Smooth muscle cell of trachea (primary cell): ENCODE measurements at places on chromosomes 5 and 9. TPM values are rescaled to one million over a fixed set of nuclear protein-coding genes. Genes with fewer than 3 reads are reported as not detected.

TCF7 gene
- 5.1 and 7.1 TPM in 2 replicates for total RNA-seq

NTRK2 gene
- 0.15 and 0.17 TPM in 2 replicates for total RNA-seq

SLC6A7 gene
- total RNA-seq, result not detected in 2 replicates

FBN2 gene
- 12.1 and 78.2 TPM in 2 replicates for total RNA-seq

CD74 gene
- 0.44 and 7.8 TPM in 2 replicates for total RNA-seq

PCDHA1 gene
- under 0.01 TPM in 1 of 2 replicates, not detected in the other for total RNA-seq

SGCD gene
- 12.2 and 22.0 TPM in 2 replicates for total RNA-seq

LECT2 gene
- total RNA-seq, result not detected in 2 replicates

SLC34A1 gene
- not detected in 2 replicates for total RNA-seq

CCL21 gene
- total RNA-seq, result not detected in 2 replicates

APBA1 gene
- 14.7 and 21.0 TPM in 2 replicates for total RNA-seq

GFRA3 gene
- not detected in 2 replicates for total RNA-seq

QRFP gene
- not detected in 2 replicates for total RNA-seq

ZNF454 gene
- total RNA-seq, result 1.6 and 2.5 TPM in 2 replicates

ZNF346 gene
- total RNA-seq, result 17.2 and 17.9 TPM in 2 replicates

ATOX1 gene
- 85.2 and 99.6 TPM in 2 replicates for total RNA-seq

FOXD4 gene
- 0.17 TPM in 1 of 2 replicates, not detected in the other for total RNA-seq

PCDHGB5 gene
- total RNA-seq, result 27.9 and 40.4 TPM in 2 replicates

SAXO1 gene
- under 0.01 and 0.17 TPM in 2 replicates for total RNA-seq

SEMA5A gene
- 11.7 and 12.5 TPM in 2 replicates for total RNA-seq

CHSY3 gene
- total RNA-seq, result 1.7 and 2.0 TPM in 2 replicates

TAF11L12 gene
- not detected in 2 replicates for total RNA-seq

PIP5K1B gene
- not detected in 2 replicates for total RNA-seq

ZFP2 gene
- 1.6 and 1.8 TPM in 2 replicates for total RNA-seq

SHOC1 gene
- under 0.01 and 0.17 TPM in 2 replicates for total RNA-seq

NUTM2F gene
- total RNA-seq, result not detected in 2 replicates

LCN9 gene
- not detected in 2 replicates for total RNA-seq

IL33 gene
- total RNA-seq, result 19.6 and 44.5 TPM in 2 replicates

KCNN2 gene
- 0.44 TPM in 1 of 2 replicates, not detected in the other for total RNA-seq

TMEFF1 gene
- total RNA-seq, result 2.9 and 5.1 TPM in 2 replicates

PCSK1 gene
- 0.15 and 0.17 TPM in 2 replicates for total RNA-seq

PCDHB15 gene
- total RNA-seq, result under 0.01 and 0.66 TPM in 2 replicates

USP20 gene
- 15.1 and 17.0 TPM in 2 replicates for total RNA-seq

CYLC2 gene
- not detected in 2 replicates for total RNA-seq

RBM22 gene
- total RNA-seq, result 22.8 and 24.1 TPM in 2 replicates

LCP2 gene
- total RNA-seq, result not detected in 2 replicates

GFI1B gene
- total RNA-seq, result 0.17 TPM in 1 of 2 replicates, not detected in the other

HOMER1 gene
- total RNA-seq, result 3.8 and 6.1 TPM in 2 replicates

PDE6A gene
- total RNA-seq, result not detected in 2 replicates

GRIA1 gene
- under 0.01 and 0.50 TPM in 2 replicates for total RNA-seq

BRD8 gene
- total RNA-seq, result 35.7 and 60.1 TPM in 2 replicates

PCDHGA7 gene
- total RNA-seq, result 5.4 and 8.4 TPM in 2 replicates

FAM221B gene
- total RNA-seq, result not detected in 2 replicates

GRAMD2B gene
- total RNA-seq, result 9.5 and 10.6 TPM in 2 replicates

UBTD2 gene
- total RNA-seq, result 23.2 and 25.5 TPM in 2 replicates

CMBL gene
- total RNA-seq, result 12.8 and 24.0 TPM in 2 replicates

FRRS1L gene
- total RNA-seq, result under 0.01 and 0.50 TPM in 2 replicates

C9 gene
- under 0.01 TPM in 1 of 2 replicates, not detected in the other for total RNA-seq

VPS13A gene
- 34.1 and 50.9 TPM in 2 replicates for total RNA-seq

NOXA1 gene
- 0.73 and 1.7 TPM in 2 replicates for total RNA-seq

SPINK7 gene
- not detected in 2 replicates for total RNA-seq

TMEM171 gene
- 0.87 and 1.8 TPM in 2 replicates for total RNA-seq

CCDC187 gene
- total RNA-seq, result under 0.01 and 0.17 TPM in 2 replicates

FAT2 gene
- total RNA-seq, result under 0.01 and 0.58 TPM in 2 replicates

PCDHA9 gene
- under 0.01 TPM in 2 replicates for total RNA-seq

SYK gene
- not detected in 2 replicates for total RNA-seq

BHMT2 gene
- 6.4 and 11.1 TPM in 2 replicates for total RNA-seq

RNF180 gene
- 0.83 and 2.0 TPM in 2 replicates for total RNA-seq

KIF20A gene
- total RNA-seq, result 12.2 and 108 TPM in 2 replicates
